ENCODE measurements at places on chromosomes 3 and 15.

- peak; percentile 24 for DNase-seq
Measured at GRCh38 chr3:123447749-123448517, 957 bp downstream of the ADCY5 start.

DNA sequence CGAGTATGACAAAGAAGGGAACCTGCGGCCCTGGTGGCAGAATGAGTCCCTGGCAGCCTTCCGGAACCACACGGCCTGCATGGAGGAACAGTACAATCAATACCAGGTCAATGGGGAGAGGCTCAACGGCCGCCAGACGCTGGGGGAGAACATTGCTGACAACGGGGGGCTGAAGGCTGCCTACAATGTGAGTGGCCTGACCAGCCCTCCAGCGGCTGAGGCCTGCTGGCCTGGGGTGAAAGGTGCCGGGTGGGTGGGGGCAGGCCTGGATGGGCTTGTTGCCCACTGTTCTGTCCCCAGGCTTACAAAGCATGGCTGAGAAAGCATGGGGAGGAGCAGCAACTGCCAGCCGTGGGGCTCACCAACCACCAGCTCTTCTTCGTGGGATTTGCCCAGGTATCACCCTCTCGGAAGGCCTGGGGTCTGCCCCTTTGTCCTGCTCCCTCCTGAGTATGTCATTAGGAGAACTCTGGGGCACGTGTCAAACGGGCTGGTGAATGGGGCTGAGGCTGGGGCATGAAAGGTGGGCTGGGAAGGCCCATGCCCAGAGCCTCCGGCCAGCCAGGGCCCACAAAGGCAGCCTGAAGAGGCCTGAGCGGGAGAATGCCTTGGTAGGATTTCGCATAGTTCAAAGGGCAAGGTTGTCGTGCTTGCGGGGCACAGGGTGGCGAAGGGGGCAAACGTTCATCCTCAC, 7.8 kb upstream of the PSMD2 start:
- no peak for DNase-seq

- DNase-seq: no peak
Measured at GRCh38 chr3:195168009-195168762, 102.8 kb downstream of the XXYLT1 start.

- DNase-seq: no peak
Measured at GRCh38 chr3:10515396-10515795, 10.0 kb upstream of the ATP2B2 start.

DNA sequence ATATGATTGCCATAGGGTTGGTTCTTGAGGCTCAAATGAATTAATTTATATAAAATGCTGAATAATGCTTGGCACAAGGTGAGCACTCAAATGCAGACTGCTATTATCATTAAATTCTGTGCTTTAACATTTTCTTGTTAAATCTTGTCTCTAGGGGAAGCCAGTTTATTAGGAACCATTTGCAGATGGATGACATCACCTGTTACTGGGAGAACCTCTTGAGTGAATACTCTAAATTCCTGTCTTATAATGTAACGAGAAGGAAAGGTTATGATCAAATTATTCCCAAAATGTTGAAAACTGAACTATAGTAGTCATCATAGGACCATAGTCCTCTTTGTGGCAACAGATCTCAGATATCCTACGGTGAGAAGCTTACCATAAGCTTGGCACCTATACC, 6.2 kb upstream of the TIMMDC1 start:
- no peak for DNase-seq

- DNase-seq: no peak
Measured at GRCh38 chr15:48498828-48499227, 146.7 kb downstream of the FBN1 start.

DNA sequence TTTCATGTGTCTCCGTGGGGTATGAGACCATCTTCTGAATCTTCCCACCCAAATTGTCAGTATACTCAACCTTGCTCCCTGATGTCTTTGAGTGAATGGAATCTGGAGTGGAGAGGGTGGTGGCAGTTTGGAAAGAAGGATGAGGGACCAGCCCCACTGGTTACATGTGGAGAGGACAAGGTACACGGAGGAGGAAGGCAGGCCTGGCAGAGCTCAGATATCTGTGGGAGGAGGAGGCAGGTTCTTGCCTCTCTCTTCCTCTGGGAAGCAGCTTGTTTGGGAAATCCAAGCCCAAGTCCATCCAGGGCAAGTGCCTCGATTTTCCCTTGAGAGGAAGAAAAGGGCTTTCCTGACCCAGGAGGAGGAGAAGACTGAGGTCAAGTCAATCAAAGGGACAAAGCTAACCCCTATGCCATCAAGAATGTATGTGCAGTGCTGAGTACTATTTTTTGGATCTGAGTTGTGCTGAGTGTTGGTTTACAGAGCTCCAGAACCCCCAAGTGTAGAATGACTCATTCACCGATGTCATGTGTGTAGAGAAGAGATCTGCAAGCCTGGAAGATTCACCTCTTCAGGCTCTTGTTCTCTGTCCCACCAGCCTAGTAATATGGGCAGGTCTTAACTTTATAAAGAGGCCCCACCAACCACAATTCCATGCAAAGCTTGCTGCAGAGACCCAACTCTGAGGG, 19.8 kb upstream of the LOXL1 start:
- DNase-seq: no peak

DNA sequence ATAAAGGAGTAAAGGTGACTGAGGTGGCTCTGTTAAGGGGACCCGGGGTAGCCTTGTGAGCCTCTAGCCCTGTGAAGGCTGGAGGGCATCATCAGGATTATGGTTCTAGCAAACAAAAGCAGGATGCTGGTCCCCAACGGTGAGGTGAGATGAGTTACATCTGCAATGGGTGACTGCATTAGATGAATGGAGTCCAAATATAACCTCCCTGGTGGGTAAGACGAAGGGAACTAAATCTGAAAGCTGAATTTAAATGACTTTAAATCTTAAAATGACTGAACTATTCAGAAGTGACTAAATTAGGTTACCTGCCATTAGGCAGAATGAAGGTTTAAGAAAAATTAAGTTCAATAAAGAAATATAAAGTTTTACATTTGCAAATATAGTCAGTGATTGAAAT, 4.6 kb upstream of the HLTF start:
- no peak for DNase-seq

DNA sequence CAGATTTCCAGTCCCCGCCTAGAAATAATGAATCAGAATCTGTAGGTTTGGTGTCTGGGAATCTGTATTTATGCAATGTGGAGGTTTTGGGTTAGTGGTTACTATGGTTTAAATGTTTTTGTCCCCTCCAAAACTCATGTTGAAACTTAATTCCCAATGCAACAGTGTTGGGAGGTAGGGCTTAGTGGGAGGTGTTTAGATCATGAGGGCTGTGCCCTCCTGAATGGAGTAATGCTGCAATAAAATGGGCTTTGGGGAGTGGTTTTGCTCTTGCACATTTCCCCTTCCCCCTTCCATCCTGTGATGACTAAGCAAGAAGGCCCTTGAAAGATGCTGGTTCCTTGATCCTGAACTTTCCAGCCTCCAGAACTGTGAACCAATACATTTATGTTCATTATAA, 9.2 kb upstream of the RFC4 start:
- DNase-seq: no peak

DNA sequence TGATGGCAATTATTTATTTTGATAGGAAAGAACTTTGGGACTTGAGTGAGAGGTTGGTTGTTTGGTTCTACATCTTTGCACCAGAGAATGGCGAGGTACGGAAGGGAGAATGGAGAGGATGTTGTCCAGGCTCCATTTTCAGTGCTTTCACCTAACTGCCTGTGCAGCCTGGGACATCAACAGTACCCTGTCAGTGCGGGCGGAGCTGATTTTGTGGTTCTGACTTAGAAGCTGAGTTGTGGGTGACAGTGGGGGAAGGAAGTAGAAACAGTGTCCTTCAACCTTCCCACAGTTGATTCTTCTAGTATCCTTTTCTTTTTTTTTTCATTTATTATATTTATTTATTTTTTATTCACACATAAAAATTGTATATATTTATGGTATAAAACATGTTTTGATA, 95.3 kb downstream of the TIGIT start:
- DNase-seq: no peak

DNA sequence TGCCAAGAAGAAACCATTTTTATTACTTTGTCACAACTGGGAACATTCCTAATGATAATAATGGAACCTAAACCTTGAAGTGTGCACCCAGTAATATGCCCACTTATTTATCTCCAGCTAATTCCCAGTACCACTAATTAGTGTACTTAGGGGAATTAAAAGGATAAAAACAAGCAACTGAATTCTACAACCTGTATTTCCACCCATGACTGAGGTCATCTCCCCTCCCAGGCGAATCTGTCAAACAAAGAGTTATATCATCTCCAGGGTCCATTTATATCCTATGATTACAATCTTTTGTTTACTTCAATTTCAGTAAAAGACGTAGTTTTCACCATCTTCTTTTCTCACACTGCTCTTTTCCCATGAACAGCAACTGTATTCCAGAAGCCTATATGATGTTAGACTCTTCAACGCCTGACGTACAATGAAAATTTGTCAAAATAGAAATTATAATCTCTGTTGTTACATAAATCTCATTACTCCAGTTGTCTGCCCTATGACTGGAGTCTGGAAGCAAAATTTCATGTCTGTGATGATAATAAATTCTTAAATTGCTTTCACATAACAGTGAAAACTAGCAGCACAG, 177.6 kb downstream of the GOLIM4 start:
- no peak for DNase-seq

All from T follicular helper cell (primary cell).